ENCODE measurements at places on chromosomes 3 and 15.

- no peak for DNase-seq
Observed at GRCh38 chr3:176964661-176965060, 232.6 kb downstream of the TBL1XR1 start.

DNA sequence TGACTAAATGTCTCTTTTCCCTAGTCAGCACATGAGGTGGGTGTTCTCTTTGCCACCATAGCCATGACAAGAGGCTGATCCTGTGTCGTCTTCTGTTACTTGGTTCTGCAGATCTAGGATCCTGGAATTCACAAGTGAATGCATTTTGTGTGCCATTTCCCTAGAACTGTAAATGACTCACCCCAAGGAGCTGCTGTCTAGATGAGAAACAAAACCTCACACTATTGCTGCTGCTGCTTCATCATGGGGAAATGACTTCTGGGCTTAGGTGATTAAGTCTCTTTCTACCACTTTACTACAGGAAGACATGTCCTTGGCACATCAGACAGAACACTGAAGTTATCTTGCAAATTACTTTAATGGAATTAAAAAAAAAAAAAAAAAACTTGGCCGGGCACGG, 54.9 kb downstream of the SLCO3A1 start:
- peak; percentile 39 for DNase-seq

DNA sequence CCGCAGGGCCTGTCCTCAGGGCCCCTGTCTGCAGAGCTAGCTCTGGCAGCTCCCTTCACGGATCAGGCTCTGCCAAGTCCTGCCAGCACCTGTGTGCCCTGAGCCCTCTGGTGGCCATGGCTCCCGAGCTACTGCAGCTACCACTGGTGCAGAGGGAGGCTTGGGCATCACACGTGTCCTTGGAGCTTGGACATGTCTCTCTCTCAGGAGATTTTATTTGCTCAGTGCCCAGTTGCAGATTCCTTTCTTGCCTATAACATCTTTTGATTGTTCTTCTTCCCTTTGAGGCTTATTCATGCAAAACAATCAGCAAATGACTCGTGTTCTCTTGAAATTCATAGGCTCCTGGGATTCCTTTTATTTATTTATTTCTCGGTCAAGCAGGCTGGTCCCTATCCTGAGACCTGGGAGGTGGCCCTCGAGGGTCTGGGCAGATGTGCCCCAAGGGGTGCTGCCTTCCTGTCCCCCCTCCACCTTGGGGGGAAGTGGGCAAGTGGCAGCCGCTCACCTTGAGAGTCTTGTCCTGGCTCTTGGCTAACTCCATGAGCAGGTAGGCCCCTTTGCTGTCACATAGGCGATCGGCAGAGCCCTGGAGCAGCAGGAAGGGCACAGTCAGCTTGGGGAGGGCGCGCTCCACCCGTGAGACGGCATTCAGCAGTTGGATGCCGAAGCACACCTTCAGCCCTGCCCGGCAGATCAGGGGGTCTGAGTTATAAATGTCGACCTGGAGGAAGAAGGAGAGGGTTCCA, 21.9 kb downstream of the ABTB1 start:
- no peak for DNase-seq

GRCh38 chr3:171850960-171851659, 8.0 kb downstream of the TMEM212 start:
- no peak for DNase-seq

DNA sequence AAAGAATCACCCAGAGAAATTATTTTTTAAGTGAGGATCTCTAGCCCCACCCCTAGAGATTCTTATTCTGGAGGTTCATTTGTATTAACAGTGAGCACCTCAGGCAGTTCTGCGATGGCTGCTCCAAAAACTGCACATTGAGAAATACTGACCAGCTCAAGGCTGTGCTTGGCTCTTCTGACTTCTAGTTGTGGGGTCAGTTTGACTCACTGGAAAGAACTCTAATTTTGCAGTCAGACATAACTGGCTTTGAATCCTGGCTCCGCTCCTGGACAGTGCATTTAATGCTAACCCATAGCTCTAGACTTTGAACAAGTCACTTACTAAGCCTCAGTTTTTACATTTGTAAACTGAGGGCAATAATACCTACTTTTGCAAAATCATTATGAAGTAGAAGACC, 123.6 kb upstream of the SKOR1 start:
- DNase-seq, result peak; percentile 4

GRCh38 chr15:100671858-100672543, 69.6 kb downstream of the ASB7 start:
- no peak for DNase-seq

DNA sequence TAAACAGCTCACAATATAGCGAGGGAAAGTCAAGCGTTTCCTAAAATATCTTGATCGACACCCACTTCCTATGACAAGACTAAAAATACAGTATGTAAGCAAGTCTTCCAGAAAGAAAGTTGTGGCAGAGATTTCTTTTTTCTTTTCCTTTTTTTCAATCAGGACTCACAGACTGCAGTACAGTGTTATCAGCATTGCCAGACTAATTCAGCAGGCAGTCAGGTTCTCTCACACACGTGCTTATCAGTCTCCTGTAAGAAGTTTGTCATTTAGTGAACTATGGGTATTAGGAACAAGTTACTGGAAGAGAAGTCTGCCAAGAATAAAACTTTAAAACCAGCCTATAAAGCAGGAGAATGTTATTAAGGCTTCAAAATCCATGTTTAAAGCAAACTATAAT, 32.8 kb upstream of the ZNF385D start:
- DNase-seq, result no peak

GRCh38 chr3:160225176-160226025, at the start of gene C3orf80:
Gene C3orf80 (plus strand): TSS chr3:160225422. CDS start chr3:160225636, 214 bp downstream.
- no peak for DNase-seq

DNA sequence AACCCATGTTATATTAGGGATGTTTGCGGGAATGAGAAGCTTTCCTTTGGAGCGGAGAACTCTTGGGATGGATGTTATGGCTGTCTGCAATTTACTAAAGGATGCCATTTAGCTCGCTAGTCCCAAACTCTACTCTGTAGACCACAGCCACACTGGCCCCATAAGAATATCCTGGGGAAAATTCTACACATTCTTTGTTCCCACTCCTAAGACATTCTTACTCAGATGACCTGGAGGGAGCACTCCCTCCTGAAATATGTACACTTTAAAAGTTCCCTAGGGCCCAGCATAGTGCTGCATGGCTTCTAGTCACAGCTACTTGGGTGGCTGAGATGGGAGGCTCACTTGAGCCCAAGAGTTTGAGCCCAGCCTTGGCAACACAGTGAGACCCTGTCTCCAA, 288.7 kb upstream of the RORA start:
- DNase-seq, result no peak

- DNase-seq, result no peak
Observed at GRCh38 chr3:112555535-112556170, 6.1 kb downstream of the ATG3 start.

- no peak for DNase-seq
Observed at GRCh38 chr15:41502795-41503668, 9.4 kb downstream of the ITPKA start.

DNA sequence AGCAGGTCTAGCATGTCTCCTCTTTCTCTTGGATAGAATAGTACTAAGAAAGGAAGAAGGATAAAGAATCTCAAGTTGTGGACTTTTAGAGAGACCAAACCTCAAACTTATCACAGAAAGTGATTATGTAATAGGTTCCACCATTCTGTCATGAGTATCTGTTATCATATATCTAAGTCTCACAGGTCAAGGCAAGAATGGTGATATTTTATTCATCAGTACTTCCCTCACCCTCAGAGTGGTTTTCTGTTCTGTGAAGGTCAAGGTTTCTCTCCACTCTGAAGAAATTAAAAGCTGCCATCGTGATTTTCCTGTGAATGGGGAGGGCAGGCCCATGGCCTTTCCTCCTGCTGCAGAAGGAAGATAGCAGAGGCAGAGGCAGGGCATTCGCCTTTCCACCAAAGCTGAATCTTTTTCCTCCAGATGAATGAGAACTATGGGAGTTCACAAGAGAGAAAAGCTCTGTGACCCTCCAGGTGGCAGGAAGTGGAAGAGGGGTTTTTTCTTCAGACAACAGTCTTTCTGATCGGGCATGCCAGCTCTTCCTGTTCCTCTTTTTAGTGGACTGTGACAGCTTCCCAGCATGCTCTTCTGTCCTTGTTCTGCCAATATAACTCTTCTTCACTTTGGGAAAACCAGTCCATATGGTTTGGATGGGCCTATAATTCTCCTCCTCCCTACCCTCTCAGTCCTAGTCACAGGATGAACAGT, 37.1 kb upstream of the CCK start:
- DNase-seq, result no peak

GRCh38 chr15:65987100-65987499, 117.8 kb downstream of the RAB11A start:
- no peak for DNase-seq

DNA sequence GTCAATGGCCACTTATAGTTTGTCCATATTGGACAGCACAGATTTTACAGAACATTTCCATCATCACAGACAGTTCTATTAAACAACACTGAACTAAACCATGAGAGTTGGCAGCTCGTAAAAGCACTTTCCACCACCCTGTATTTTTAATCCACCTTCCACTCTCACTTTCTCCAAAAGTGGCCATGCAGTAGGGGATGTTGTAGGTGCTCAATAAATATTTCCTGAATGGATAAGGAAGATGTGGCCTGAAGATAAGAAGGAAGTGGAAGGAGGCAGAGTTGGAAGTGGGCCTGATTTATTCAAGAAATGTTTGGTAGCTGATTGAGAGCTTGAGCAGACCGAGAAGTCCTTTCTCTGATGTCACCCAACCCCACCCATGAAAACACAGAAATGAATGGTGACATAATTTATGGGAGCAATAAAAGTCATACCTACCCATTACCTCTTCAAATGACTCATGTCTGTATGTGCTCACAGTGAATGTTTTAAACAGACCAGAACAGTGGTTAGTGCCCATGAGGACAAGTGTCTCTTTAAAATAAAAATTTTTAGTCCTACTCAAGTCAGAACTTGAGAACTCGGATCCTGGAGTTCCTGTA, 39.6 kb upstream of the CTNNB1 start:
- DNase-seq, result no peak

DNA sequence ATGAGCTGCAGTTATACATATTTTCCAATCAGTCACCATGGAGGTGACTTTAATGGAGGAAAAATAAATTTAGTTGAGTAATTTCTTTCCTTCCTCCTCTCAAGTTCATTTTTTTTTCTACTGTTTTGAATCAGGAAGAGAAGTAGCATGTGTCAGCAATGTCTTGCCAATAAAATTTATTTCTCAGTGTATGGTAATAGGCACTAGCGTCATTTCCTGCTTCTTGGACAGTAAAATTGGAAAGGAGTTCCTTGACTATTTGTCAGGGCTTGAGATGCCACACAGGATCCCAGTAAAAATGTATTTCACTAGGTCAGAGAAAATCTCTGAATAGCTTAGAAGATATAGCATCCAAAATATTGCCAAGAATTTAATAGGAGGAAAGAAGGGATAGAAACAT, 605.9 kb downstream of the ROBO1 start:
- DNase-seq, result peak; percentile 20

DNA sequence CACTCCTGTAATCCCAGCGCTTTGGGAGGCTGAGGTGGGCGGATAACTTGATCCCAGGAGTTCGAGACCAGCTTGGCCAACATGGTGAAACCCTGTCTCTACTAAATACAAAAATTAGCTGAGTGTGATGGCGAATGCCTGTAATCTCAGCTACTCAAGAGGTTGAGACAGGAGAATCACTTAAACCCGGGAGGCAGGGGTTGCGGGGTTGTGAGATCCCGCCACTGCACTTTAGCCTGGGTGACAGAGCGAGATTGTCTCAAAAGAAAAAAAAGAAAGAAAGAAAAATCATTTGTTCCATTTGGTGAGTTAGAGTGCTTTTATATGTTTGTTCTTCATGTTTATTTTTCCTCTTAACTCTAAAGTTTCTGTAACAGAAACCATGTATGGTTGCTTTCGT, 7.3 kb downstream of the NCK1 start:
- no peak for DNase-seq

GRCh38 chr3:187694801-187695200, 7.6 kb downstream of the RTP2 start:
- DNase-seq, result no peak

DNA sequence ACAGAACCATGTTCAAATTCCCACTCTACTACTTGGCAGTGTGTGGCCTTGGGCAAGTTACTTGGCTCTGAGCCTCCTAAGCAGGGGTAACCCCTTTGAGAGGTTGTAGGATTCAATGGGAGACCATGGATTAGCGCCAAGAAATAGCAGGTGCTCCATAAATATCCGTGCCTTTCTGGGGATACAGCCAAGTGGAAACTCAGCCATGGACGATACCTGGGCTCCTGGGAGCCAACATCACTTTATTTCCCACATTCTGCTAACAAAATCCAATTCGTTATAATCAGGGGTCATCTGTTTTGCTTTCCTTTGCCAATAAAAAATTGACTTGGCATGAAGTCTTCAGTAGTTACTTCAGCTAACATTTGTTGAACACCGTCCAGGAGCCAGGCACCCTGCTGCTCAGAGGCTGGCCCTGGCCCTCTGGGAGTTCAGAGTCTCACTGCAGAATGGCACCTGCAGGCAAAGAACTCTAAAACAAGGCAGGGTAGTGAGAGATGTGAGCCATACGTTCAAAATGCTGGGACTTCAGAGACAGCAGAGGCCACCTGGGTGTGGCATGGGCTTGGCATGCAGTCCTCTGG, 42.3 kb downstream of the ZDHHC19 start:
- DNase-seq, result no peak

- no peak for DNase-seq
Observed at GRCh38 chr3:50375258-50375931, 16.1 kb upstream of the TMEM115 start.

DNA sequence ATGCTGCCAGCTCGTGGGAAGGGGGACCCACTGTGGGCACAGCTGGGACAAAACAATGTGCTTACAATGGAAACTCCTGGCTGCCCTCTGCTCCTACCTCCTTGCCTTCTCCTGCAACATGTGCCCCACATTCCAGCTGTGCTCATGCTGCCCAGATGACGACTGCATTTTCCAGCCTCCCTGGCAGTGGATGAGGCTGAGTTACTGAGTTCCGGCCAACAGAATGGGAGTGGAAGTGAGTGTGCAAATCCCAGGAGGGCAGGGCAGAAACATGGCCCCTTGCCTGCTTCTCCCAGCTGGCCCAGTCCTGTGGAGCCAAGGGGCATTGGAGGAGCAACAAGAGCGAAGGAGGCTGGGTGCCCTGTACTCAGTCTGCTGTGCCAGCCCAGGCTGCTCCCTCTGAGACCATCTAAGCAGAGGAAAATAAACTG, 17.1 kb downstream of the KLF15 start:
- no peak for DNase-seq

DNA sequence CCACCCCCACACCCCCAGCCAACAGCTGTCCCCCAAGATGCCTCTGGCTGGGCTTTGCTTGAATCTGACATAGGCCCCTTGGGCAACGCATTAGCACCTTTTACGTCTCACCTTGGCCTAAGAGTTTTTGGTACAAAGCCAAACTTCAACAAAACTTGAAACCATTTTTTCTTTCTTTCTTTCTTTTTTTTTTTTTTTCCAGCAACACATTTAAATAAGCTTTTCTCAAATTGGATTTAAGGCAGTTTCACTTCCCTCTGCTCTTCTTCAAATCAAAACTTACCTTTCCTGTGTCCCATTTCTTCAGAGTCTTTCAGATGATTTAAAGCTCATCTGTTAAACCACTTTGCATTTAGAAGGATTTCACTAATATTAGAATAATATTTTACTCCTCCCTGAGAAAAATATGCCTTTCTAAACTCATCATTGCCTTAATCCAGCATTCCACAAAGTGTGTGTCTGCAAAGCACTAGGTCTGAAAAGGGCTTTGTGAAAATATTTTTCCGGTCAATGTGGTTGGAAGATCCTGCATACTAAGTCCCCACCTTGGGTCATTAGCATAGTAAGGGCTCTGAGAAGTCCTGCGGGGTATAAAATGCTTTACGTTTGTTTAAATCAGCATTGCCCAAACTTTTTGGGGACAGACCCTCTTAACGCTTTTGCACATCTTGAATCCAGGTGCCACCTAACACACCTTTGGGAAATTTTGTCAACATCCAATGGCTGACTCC, 217.0 kb downstream of the TLE3 start:
- DNase-seq, result no peak

- DNase-seq, result no peak
Observed at GRCh38 chr3:137024348-137024747, 66.6 kb downstream of the IL20RB start.

Measured in AG09309 (cell line).